ENCODE measurements at places on chromosomes 7 and 10.

GRCh38 chr7:152459724-152460251 lies 24.0 kb upstream of the KMT2C start:
- DNase-seq, result peak; percentile 84

- peak; percentile 32 for DNase-seq
Observed at GRCh38 chr10:3750006-3750816, 34.8 kb downstream of the KLF6 start.

DNA sequence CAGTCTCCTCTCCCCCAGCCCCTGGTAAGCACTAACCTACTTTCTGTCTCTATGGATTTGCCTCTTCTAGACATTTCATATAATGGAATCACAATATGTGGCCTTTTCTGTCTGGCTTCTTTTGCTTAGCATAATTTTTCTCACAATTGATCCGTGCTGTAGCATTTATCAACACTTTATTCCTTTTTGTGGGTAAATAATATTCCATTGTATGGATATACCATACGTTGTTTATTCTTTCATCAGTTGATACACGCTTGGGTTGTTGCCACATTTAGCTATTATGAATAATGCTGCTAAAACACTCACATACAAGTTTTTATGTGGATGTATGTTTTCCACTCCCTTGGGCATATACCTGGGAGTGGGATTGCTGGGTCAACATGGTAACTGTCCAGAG lies 25.8 kb downstream of the MCM10 start:
- DNase-seq, result no peak

- no peak for DNase-seq
Observed at GRCh38 chr7:26279405-26279804, 12.3 kb upstream of the SNX10 start.

DNA sequence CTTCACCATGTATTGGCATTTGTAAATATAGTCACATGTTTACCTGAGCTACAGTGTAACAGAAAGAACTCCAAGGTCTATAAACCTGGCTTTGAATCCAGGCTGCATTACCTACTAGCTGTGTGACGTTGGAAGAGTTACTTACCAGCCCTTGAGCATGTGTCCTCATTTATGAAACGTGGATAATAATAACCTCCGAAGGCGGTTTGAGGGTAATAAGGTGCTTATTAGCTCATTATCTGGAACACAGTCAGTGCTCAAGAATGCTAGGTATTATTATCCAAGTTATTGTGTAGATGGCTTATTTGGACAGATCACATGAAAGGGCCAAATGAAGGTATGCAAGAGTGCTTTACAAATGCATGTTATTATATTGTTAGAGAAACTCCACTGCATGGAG lies 64.9 kb downstream of the SEC23IP start:
- DNase-seq, result no peak

DNA sequence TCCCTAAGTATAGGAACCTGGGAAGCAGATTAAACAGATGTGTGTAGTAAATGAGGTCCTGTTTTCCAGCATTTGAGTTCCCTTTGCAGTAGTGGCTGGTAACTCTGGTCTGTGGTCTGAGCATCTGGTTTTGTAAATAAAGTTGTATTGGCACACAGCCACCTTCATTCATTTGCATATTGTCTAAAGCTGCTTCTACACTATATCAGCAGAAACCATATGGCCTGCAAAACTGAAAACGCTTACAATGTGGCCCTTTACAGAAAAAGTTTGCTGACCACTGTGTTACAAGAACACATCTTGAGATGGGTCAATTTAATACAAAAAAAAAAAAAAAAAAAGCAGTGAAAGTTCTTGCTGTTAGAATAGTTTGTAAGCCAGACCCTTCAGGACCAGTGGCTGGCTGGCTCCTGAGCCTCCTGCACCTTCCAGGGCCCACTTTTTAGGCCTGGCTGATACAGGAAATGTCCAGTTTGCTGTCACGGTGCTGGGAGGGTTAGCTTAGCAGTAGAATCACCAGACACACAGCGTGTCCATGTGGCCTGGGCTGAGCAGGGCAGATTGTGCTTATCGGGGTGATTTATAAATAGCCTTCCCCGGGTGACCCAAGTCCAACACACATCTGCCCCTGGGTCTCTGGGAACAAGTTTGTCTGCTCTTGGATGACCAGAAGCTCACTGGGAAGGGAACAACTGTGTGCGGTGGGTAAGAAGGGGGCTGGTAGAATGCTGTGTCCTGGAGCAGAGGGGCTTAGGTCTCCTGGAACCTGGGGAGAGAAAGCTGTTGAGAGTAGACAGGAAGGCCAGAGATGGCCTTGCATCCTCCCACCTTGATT lies 1.4 kb downstream of the C10orf71 start:
- no peak for DNase-seq

GRCh38 chr7:1395211-1396070 lies 63.8 kb downstream of the MICALL2 start:
- DNase-seq, result no peak

GRCh38 chr7:140446467-140446866 lies 32.8 kb downstream of the MKRN1 start:
- no peak for DNase-seq

DNA sequence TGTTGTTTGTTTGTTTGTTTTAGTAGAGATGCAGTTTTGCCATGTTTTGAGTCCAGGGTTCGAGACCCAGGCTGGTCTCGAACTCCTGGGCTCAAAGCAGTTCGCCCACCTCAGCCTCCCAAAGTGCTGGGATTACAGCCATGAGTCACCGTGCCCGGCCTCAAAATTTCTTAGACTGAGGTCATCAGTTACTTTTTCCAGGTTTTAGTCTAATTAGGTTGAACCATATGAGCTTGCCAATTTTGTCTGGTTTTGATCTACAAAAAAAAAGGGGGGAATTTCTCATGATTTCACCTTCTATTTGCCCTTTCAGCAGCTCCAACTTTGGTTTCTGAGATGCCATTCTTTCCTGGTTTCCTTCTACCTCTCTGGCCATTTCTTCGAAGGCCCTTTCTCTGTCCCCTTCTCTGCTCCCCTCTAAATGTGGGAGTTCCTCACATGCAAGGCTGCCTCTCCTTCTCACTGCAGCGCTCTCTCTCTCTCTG lies 5.5 kb downstream of the CUEDC2 start:
- DNase-seq, result peak; percentile 65

- peak; percentile 62 for DNase-seq
Observed at GRCh38 chr7:140810830-140811556, 113.7 kb downstream of the BRAF start.

GRCh38 chr7:44189286-44189992 lies at the start of gene GCK:
Gene GCK, minus strand, starts transcription at chr7:44189439. Its CDS starts 486 bp downstream, at chr7:44188953.
- DNase-seq, result no peak

DNA sequence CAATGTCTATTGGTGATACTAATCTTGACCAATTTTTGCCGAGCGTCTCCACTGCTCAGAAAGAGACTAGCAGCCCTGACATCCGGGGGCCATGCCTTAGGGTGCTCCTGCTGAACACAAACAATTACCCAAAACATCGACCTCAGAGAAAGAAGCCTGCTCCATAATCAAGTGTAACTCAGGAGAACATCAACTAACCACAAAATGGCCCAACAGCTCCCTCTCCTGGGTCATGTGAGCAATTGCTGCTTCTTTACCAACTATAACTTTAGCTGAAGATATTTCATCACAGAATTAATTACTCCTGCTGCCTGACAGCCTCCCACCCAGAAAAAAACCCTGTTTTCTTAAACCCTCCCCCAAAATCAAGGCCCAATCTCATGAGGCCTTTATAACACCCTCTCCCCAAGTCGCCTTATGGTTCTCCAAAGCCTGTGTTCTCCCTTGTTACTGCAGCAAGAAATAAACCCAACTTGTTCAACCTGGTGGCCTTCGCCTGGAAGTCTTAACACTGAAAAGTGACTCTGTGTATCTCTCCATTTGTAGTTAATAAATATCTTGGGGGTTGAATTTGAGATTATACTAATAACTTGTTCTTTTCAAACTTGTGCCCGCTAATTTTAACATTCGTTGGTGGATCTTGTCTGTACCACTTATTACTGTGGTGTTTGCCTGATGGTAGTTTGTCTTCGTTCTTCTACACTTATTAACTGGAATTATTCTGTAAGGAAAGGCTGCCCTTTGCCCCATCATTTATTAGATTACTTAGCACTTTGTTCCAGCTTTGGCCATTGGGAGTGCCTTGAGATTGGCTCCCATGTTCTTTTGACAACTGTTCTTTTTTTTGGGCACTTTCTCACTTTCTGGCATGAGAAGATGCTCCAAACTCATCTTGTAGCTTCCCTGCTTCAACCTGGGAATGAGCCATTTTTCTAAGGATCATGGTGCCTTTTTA lies 21.2 kb upstream of the RAMP3 start:
- DNase-seq, result peak; percentile 74

DNA sequence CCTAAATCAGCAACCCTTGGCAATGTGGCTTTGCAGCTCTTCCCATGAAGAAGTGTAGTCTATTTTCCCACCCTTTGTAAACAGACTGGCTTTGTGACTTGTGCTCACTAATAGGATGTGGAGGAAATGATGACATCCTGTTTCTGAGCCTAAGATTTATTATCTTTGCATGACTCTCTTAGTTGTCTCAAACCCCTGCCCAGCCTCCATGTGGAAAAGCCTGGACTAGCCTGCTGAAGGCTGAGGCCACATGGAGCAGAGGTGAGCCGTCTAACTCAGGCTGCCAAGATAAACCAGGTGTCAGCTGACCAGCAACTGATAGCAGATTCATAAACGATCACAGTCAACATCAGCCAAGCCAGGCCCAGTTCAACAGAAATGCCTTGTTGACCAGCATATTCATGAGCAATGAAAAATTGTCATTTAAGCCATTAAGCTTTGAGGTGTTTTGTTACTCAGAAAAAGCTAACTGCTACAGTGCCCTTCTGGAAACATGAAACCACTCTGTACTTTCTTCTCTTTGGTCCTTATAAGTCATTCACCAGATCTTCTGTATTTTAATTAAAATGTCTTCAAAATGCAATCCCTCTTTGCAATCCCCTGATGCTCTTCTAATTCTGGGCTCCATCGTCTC lies 586.3 kb upstream of the ANKRD30A start:
- DNase-seq, result peak; percentile 51

- no peak for DNase-seq
Observed at GRCh38 chr10:110959379-110960332, 40.3 kb downstream of the SHOC2 start.

DNA sequence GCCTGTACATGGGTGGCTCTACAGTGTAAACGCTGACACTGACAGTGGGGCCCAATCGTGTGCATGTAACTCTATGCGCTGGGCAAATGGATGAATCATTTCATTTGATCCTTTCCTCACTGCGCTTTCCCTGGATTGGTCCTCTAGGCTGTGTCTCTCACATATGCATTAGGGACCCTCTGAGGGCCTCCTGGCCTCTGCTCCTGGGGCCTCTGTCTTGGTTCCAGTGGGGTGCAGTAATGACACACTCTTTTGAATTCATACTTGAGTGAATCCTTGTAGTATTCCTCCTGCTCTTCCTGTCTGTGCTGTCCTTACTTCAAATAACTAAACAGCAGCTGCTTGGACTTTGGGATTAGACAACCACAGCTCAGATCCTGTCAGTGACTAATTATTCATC lies 176.5 kb upstream of the ADO start:
- DNase-seq, result no peak

GRCh38 chr7:76206633-76207032 lies 4.9 kb downstream of the SRRM3 start:
- no peak for DNase-seq

DNA sequence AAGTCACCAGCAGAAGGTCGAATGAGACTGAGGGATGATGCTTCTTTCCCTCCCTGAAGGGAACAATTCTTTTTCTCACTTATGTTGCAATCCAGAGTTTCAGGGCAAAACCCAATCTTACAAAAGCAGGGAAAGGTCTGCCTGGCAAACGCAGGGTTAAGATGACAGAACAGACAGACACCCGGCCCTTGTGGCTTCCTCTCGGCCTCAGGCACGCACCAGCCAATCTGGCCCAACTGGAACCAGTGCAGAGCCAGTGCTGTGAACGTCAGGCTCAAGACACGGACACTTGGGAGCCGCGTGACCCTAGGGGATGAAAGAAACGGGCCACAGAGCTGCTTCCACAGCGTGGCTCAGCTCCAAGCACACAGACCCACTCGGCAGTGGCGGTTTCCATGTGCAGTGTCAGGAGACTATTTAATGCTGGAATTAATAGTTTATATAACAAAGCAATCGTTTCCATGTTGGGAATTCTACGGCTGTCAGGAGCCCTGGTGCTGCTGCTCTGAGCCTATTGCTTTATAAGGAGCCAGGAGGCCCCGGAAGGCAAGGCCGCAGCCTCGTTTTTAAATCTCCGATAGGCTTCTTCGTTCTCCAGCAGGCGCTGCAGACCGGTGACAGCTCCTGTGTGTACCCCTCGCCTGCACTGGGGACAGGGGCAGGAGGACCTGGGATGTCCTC lies 198.4 kb downstream of the DIP2C start:
- peak; percentile 37 for DNase-seq

DNA sequence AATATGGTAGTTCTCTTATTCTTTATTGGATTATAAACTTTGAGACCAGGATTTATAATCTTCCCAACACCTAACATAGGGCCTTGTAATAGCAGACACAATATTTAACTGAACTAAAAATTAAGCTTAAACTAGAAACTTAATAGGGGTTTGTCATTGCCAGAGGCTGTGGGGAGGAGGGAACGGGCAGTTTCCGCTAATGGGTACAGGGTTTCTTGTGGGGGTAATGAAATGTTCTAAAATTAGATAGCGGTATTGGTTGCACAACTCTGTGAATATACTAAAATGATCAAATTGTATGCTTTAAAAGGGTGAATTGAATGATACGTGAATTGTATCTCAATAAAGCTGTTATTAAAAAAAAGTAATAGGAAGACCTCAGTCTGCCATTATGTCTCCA lies 45.4 kb downstream of the NT5C2 start:
- no peak for DNase-seq

GRCh38 chr10:23094786-23095403 lies 484 bp upstream of the MSRB2 start:
- no peak for DNase-seq

DNA sequence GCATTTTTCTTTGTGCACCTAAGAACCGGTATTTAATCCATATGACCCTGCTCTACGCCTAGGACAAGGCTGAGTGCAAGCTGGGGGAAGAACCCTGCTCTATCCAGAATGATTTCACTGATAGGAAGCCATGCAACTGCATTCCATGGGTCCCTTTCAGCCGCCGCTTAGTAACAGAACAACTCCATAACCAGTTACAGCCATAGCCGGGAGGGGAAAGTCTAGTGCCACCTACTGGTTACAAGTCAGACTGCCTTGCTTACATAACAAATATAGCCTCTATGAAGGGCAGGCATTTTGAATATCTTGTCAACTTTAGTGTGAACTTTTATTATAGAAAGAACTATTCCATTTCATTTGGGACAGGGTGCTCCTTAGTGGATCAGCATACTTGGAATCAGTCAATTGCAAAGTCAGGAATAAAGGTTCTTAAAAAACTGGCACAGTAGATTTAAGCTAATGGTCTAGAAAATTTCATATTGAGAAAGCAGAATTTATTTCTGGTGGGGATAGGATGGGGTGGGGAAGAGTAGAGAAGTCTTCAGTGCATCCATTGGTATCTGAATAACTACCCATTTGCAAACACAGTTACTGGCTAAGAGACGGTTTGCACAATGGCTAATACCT lies 521.7 kb downstream of the ADRA2A start:
- DNase-seq, result peak; percentile 42
